ENCODE measurements at places on chromosomes 5 and 9.

DNA sequence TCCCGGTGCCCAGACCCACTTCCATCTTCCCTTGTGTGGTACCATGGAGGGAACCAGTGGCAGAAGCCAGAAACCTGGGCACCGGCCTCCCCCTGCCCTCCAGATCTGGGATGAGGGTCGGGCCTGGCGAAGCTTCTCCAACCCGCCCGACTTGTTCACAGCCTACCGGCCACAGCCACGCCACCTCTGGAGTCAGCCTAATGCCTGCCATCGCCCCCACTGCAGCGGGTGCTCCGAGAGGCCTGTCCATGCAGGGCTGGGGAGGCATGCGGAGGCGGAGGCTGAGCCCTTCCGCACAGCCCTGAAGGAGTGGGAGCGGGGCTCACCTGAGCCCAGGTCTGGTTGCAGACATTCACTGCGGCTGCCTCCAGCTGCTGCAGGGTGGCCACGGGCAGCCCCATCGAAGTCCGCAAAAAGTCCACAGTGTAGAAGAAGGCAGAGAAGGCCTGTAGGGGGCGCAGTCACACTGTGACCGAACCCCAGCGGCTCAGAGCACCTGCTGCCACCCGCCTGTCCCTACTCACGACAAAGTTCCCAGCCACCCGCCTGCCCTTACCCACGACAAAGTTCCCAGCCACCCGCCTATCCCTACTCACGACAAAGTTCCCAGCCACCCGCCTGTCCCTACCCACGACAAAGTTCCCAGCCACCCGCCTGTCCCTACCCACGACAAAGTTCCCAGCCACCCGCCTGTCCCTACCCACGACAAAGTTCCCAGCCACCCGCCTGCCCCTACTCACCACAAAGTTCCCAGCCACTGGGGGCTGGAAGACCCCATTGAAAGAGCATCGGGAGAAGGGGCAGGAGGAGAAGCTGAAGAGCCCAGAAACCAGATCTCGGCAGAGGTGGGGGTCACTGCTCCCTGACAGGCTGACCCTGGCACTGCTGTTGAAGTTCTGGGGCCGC lies 3.8 kb upstream of the NPDC1 start:
- DNase-seq, result peak; percentile 80

- DNase-seq, result no peak
Observed at GRCh38 chr9:121192959-121193640, 8.6 kb downstream of the RAB14 start.

DNA sequence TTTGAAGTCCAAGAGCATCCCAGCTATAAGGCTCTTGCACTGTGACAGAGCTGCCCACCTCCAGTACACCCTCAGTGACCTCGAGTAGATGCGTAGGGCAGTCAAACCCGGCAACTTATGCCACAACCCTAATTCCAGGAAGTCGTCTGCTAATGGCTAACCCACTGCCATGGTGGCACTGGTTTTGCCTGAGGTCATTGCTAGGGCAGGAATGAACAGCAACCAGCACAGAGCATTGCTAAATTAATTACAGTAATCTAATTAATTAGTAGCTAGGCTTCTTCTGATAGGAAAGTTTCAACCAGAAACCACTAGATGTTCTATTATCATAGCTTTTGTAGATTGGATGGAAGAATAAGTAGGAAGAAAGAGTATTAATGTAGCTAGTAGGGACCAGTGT lies 122.8 kb downstream of the DPYSL3 start:
- no peak for DNase-seq

- DNase-seq, result no peak
Observed at GRCh38 chr5:135141303-135142268, 107.6 kb upstream of the PITX1 start.

GRCh38 chr5:112201141-112201540 lies 217.9 kb downstream of the EPB41L4A start:
- DNase-seq, result no peak

GRCh38 chr9:14281876-14282275 lies 32.1 kb downstream of the NFIB start:
- no peak for DNase-seq

- DNase-seq, result no peak
Observed at GRCh38 chr9:84839541-84839940, 170.0 kb downstream of the NTRK2 start.

GRCh38 chr5:135154961-135155360 lies 120.9 kb upstream of the PITX1 start:
- no peak for DNase-seq

- no peak for DNase-seq
Observed at GRCh38 chr9:137158625-137159024, 11.2 kb downstream of the LRRC26 start.

- DNase-seq, result no peak
Observed at GRCh38 chr5:125298746-125299379, 552.4 kb upstream of the ZNF608 start.

GRCh38 chr5:92644266-92644886 lies 936.6 kb downstream of the NR2F1-AS1 start:
- no peak for DNase-seq

DNA sequence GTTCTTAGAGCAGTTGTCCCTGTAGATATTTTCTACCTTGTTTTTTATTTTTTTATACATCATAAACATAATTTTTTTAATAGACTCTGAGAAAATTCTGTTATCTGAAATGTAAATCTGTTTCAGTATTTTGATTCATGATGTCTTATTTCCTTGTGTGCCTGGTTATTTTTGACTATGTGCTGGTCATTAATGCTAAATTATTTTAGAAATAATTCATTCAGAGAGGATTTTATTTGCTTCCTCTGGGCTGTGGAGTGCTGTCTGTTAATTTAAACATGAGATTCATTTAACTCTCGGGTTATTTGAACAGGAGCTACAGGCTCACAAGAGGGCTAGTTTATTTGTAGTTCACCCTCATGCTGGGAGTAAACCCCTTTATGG lies 124.3 kb upstream of the PITX1 start:
- no peak for DNase-seq

DNA sequence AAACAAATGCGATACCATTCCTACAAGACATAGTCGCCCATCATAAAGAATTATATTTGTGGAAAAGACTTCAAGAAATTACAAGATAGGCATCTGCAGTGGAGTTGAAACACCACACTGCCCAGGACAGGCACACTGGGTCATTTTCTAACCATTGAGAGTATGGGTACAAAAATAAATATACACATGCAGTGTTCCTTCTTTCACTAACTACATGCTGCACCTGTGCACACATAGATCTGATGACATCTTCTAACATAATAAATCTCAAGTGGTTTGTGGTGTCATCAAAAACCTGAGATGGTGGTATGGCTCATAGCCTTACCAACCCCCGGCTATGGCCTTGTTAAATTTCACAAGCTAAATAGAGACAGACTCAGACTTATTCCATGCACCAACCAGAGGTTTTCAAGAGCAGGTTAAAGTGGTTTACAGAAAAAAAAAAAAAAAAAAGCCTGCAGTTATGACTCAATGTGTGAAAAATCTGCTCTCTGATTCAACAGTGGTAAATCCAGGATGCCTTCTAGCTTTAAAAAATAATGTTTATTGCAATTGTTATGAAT lies 12.4 kb upstream of the NFIB start:
- DNase-seq, result no peak

DNA sequence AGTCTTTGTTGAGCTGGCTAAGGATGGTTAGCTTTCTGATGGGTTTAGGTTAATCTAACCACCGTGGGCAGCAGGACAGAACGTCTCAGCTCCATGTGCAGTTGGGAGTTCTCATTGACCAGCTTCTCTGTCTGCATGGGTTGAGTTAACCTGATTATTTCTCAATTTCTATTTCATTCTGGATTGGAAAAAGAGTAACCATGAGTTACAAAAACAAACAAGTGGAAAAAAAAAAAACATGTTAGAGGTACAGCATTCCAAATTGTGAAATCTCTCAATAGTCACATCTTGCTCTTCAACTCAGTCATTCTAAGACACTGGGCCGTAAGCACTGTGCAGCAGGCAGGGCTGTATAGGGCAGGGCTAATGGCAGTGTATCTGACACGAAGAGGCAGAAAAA lies 343.7 kb upstream of the KLF4 start:
- DNase-seq, result no peak

DNA sequence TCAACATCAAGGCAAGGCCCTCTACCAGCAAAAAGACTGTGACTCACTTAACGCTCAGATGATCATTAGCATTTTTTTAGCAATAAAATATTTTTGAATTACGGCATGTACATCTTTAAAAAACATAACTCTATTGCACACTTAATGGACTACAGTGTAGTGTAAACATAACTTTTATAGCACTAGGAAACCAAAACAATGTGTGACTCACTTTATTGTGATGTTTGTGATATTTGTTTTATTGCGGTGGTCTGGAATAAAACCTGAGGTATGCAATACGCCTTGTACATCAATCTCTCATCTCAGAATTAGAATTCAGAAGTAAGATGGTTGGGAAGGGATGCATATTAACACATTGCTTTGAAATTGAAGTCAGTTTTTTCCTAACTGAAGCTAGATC lies 106.9 kb upstream of the PTCH1 start:
- DNase-seq, result no peak

- no peak for DNase-seq
Observed at GRCh38 chr9:29548436-29548835, 1975.2 kb upstream of the C9orf72 start.

- no peak for DNase-seq
Observed at GRCh38 chr5:43315682-43316081, 2.5 kb upstream of the HMGCS1 start.

DNA sequence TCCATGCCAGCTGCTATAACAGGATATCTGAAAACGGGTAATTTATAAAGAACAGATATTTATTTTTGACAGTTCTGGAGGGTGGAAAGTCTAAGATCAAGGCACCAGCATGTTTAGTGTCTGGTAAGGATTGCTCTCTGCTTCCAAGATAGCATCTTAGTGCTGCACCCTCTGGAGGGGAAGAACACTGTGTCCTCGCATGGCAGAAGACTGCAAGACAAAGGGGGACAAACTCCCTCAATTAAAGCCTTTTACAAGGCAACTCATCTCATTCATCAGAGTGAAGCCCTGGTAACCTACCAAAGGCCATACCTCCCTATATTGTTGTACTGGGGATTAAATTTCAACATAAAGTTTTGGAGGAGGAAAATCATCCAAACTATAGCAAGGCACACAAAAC lies 298.9 kb upstream of the EDIL3 start:
- DNase-seq, result no peak

DNA sequence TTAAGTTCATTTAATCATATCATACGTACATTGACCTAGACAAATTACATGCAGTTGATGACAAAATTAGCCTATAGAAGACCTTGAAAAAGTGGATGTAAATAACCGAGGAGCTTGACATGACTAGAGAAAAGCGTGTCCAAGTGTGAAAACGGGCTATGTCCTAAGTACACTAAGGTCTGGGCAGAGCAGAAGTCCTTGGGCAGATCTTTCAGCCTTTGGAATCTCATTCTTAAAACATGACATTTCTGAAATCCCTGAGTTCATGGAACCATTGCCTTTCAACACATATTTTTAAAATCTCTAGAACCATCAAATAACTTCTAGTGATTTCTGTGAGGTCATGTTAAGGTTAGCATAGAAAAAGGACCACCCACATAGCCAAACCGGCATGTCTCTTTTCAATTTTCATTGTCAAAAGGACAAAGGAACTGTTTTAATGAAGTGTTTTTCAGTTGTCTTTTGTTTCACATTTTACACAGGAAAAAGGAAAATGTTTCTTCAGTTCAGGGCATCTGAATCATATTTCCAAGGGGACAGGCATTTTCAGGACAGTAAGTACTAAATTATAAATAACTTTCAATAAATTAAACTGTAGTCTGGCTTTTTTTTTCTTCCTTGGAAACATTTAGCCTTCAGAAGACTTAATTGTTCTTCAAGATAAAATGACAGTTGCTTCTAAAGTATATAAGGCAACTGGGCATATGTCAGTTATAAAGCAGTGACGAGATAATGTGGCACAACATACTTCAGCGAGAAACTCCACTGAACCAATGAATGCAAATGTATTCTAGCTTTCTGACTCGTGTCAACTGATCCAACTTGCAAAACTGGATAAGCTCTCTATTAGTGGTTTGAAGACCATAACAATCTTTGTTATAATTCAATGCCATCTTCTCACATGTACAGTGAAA lies 416.8 kb downstream of the NFIB start:
- DNase-seq, result no peak

DNA sequence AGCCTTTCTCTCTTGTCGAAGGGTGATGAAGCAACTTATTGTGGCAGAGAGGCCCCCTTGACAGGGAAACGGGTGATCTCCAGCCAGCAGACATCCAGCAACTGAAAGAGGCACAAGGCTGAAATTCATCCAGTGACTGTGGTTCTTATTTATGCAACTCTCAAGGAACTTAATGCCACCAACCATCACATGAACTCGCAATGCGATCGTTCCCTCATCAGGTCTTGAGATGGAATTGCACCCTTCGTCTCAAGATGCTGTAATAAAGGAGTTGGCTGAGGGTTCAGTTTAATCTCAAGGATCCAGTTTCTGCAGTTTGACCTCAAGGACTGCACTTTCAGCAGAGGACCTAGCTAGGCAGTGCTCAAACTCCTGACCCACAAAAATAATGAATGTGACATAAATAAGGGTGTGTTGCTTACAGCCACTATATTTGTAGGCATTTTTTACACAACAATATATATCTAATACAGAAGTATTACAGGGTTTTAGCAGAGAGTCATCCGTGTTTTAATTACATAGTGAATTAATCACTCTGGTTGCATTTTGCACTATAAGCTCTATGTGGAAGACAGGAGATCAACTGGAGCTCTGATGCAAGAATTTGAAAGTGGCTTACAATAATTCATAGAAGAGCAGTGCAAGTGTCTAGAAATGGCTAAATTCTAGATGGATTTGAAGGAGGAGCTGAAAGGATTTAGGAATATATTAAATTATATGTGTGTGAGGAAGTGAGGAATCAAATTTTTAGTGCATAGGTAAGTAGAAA lies 957.8 kb upstream of the CTNND2 start:
- DNase-seq, result no peak

GRCh38 chr5:160155017-160155750 lies 35.9 kb upstream of the PWWP2A start:
- no peak for DNase-seq

DNA sequence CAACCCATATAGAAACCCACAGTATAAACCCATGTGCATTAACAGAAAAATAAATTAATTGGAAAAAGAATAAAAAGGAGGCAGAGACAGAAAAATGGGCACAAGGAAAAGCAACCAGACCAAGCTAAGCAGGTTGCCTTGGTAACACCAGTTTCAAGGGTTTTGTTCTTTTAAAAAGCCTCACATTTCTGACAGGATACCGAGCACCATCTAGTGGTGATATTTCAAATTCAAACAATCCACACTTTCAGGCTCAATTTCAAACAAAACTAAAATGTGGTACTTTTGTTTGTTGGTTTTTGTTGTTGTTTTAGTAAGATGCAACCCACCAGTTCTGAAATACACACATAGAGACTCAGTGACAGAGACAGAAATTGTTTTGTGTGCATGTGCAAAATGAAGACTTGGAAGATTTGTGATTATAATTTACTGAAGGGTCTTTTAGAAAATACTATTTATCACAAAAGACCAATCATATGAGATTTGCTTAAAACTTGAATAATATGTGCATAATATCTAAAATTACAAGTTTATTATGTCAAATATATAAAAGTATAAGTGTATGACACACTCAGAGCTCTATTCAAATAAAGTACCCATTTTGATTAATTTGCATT lies 318.2 kb downstream of the SLCO4C1 start:
- DNase-seq, result no peak

- no peak for DNase-seq
Observed at GRCh38 chr5:17283121-17283415, 65.6 kb downstream of the BASP1 start.

- DNase-seq, result no peak
Observed at GRCh38 chr5:65902104-65902503, 24.3 kb upstream of the ERBIN start.
